A673 (cell line): ENCODE measurements at places on chromosomes 7 and 10. TPM values are rescaled to one million over a fixed set of nuclear protein-coding genes. Genes with fewer than 3 reads are reported as not detected.

DNA sequence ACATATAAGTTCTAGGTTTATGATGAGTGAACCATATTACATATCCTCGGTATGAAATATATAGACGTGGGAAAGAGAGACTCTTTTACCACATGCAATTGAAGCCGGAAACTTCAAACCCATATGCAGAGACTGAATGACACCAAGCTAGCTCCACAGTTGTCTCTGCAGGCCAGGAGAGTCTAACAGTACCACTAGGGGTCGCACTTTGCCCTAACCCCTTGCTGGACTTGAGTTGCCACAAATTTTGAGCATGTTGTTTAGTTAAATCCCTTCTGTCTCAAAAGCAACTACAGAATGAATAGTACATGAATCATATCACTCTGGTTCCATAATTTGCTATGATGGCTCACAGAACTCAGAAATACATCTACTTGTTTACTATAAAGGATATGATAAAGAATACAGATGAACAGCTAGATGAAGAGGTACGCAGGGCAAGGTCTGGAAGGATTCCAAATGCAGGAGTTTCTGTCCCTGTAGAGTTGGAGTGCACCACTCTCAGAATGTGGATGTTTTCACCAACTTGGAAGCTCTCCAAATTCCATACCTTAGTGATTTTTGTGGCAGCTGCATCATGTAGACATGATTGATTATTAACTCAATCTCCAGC is 112.4 kb upstream of the YAE1 start:
- H3K27ac ChIP-seq, result no peak overlapping the region
- no peaks in the 10 kb centered on the region for H3K4me1 ChIP-seq
- peak; percentile 73 for DNase-seq
- H3K27me3 ChIP-seq, result peaks cover 60% of the 10 kb centered on the region
- no peaks in the 10 kb centered on the region for H3K36me3 ChIP-seq

GRCh38 chr10:131947631-131948347 is 33.9 kb downstream of the BNIP3 start:
- H3K27ac ChIP-seq, result peak overlapping the region; percentile 50
- peaks cover 18% of the 10 kb centered on the region for H3K4me1 ChIP-seq
- H3K36me3 ChIP-seq, result peaks cover 51% of the 10 kb centered on the region
- H3K4me3 ChIP-seq, result no peak overlapping the region
- DNase-seq, result peak; percentile 84

GRCh38 chr10:127228195-127228787 is 31.9 kb upstream of the INSYN2A start:
- no peak overlapping the region for H3K27ac ChIP-seq
- H3K27me3 ChIP-seq, result no peaks in the 10 kb centered on the region
- no peaks in the 10 kb centered on the region for H3K4me1 ChIP-seq
- peak; percentile 6 for DNase-seq
- H3K36me3 ChIP-seq, result no peaks in the 10 kb centered on the region

- no peaks in the 10 kb centered on the region for H3K27me3 ChIP-seq
- no peaks in the 10 kb centered on the region for H3K36me3 ChIP-seq
- DNase-seq, result no peak
Observed at GRCh38 chr10:51767103-51767763, 67.8 kb upstream of the CSTF2T start.

DNA sequence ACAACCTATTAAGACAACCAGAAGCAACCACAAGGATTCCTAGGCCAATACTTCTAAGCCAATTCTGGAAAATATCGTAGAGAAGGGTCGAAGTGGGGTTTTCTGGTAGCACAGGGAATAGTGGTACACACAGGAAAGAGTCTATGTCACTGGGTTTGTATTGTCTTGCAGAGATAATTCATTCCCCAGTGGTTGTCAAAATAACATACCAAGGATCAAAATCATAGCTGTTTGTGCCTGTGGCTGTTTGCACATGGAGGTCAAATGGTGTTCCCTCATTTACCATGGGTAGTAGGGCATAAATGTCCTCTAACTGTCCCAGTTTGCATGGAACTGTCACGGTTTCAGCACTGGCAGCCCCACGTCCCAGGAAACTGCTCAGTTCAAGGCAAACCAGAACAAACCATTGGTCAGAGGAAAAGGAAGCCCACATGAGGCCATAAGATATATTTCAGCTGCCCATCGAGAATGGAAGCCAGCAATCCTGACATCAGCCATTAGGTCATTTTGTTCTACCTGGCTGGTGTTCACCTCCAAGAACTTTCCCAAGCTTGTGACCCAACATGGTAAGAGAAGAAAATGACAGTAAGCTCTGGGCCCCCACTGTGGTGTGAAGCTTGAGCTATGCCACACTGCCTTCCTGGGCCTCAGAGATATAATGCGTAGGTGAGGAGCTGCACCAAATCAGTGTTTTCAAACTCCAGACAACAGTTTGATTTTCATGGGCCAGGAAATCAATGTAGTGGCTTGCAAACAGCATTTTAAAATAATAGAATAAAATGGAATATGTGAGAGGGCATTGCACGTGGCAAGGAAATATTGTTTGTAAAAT is 53.9 kb upstream of the NFE2L3 start:
- no peaks in the 10 kb centered on the region for H3K27me3 ChIP-seq
- no peak overlapping the region for H3K4me3 ChIP-seq
- peaks cover 9% of the 10 kb centered on the region for H3K4me1 ChIP-seq
- no peak overlapping the region for H3K27ac ChIP-seq
- DNase-seq, result no peak
- no peaks in the 10 kb centered on the region for H3K36me3 ChIP-seq

The TBRG4 gene
- 127 and 136 TPM in 2 replicates for total RNA-seq

The ELMO1 gene
- 0.33 TPM in 1 of 2 replicates, not detected in the other for total RNA-seq

The UPK3BL2 gene
- 4.3 and 7.3 TPM in 2 replicates for total RNA-seq
